ENCODE measurements at places on chromosomes 7 and 10.

DNA sequence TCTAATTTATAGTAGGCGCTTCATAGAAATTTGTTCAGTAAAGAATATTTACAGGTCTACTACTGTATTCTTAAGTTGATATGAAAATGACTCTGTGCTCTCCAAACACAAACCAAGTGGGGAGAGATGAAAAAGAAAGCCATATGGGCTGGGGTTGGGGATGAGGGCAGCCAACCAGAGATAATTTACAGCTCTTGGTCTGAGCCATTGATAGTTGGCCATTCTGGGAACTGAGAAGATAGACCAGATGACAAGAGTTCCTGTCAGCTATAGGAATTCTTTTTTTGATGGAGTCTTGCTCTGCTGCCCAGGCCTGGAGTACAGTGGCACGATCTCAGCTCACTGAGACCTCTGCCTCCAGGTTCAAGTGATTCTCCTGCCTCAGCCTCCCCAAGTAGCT, 57.4 kb downstream of the LAMB4 start:
- DNase-seq, result no peak

GRCh38 chr10:11163780-11164550, 146.3 kb downstream of the CELF2 start:
- no peak for DNase-seq

GRCh38 chr10:19825700-19826099, 9.5 kb downstream of the PLXDC2 start:
- DNase-seq, result no peak

- no peak for DNase-seq
These were observed 6.8 kb downstream of the ITGA8 start for GRCh38 chr10:15712883-15713282.

- no peak for DNase-seq
These were observed 5.4 kb downstream of the CPVL start for GRCh38 chr7:29140873-29141468.

DNA sequence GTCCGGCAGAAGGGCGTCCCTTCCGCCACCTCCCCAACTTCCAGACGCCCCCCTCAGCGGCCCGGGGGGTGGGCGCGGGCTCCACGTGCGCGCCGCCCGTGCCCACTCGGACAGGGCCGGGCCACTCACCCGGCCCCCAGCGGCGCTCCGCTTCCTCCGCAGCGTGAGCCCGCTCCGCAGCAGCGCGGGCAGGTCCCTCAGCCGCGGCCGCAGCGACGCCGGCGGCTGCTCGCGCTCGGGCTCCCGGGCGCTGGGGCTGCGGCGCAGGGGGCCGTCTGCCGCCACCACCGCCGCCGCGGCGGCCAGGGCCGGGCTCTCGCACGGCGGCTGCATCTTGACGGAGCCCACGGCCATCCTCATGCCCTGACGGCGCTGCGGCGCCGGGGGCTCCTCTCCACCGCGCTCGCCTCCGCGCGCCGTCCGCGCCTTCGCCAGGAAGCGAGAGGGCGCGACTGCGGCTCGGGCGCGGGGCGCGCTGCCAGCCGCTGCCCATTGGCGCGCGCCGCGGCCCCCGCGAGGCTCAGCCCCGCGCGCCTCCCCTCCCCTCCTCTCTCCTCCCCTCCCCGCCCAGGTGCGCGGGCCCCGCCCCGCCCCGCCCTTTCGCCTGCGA, at the start of gene RAPGEF5:
Gene RAPGEF5 (minus strand): TSS at position 454 of the 610 bp plus-strand sequence. CDS start 94 bp downstream, at position 360.
- DNase-seq, result peak; percentile 5

GRCh38 chr7:101104799-101105198, 19.5 kb downstream of the TRIM56 start:
- no peak for DNase-seq

GRCh38 chr7:26700386-26700785, 164.0 kb downstream of the SKAP2 start:
- no peak for DNase-seq

- DNase-seq, result no peak
These were observed 319.2 kb downstream of the DPP6 start for GRCh38 chr7:154371424-154371823.

GRCh38 chr10:75969031-75969430, 537.6 kb downstream of the LRMDA start:
- no peak for DNase-seq

- DNase-seq, result no peak
These were observed 70.9 kb downstream of the MBL2 start for GRCh38 chr10:52701647-52702046.

GRCh38 chr7:88269586-88269985, 37.1 kb downstream of the STEAP4 start:
- DNase-seq, result no peak

GRCh38 chr7:30956704-30957103, 7.0 kb upstream of the GHRHR start:
- no peak for DNase-seq

GRCh38 chr10:130615457-130615856, 479.3 kb downstream of the GLRX3 start:
- DNase-seq, result no peak

DNA sequence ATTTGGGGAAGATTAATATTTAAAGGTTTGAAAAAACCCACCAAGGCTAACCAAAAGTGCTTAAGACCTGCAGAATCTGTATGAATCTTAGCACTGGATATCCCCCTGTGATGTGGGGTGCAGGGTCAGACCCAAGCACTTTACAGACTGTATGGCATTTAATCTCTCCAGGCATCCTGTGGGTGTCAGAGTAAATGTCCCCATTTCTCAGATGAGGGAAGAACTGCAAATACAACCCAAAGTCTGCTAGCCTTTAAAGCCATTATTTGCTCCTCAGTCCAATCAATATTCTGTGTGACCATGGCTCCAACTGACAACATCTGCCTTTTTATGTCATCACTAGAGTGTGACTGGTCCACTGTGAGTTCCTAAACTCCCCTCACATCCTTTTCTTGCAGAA, 10.0 kb upstream of the MBL2 start:
- no peak for DNase-seq

DNA sequence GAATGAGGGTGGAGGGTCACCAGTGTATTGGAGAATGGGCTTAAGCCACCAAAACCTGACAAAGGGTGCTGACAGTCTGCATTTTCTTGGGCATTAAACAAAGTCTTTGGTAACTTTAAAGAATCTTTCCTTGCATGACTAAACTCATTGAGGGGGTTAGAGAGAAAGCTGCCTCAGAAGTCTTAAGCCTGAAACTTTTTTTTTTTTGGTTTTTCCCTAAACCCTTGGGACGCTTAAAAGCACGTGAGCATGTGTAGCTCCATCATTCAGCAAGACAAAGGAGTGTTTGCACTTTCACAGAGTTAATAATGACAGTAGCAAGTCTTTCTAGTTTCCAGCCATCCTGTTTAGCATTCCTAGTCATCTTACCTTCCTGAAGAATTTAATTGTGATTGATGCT, 110.7 kb downstream of the LRMDA start:
- no peak for DNase-seq

GRCh38 chr7:155168597-155169480, 98.7 kb downstream of the HTR5A start:
- DNase-seq, result no peak

- DNase-seq, result no peak
These were observed 113.7 kb upstream of the DIP2C start for GRCh38 chr10:803041-803741.

DNA sequence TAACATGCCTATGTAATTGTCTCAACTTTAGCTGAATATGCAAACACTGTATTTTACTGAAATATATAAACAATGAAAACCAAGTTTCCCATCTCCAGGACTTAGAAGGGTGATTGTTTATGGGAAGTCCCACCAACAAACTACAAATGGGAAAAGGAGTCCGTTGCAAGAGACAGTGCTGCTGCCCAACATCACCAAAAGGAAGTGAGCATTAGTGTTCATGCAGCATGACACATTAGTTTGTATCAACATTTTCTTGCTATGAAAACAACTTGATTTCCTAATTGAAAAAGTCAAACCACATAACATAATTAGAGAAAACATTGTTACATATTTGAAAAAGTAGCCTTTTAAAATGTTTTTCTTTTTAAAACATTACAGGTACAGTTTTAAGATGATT, 138.5 kb downstream of the ZNF438 start:
- DNase-seq, result no peak
